ENCODE measurements at places on chromosomes 3 and 15. TPM values are rescaled to one million over a fixed set of nuclear protein-coding genes. Genes with fewer than 3 reads are reported as not detected.

- no peaks in the 10 kb centered on the region for H3K4me1 ChIP-seq
- no peaks in the 10 kb centered on the region for H3K27me3 ChIP-seq
- no peak overlapping the region for H3K27ac ChIP-seq
- H3K4me3 ChIP-seq = no peak overlapping the region
- H3K36me3 ChIP-seq = no peaks in the 10 kb centered on the region
Observed at GRCh38 chr3:183896610-183897009, 11.9 kb upstream of the PARL start.

DNA sequence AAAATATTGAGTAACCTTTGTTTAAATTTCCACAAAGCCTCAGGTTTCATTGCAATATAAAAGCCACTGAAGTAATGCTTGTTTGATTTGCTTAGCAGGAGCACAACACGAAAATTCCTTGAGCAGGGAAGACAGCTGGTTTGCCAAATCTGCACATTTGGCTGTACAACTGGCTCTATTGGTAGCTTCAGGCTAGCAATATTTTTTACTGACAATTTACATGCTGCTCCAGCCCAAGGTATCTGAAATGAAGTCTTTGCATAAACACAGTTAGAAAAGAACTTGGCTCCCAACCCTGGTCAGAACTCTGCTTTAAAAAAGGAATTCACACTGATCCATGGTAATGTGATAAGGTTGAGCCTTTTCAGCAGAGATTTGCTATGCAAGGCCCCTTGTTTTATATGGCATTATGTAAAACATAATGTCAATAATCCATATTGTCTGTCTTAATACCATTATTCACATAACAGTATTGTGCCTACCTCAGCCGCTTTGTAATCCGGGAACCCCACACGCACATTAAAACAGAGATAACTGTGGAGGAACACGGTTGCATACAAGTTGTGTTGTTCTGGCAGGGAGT is 55.7 kb upstream of the CHL1 start:
- no peak for DNase-seq
- no peak overlapping the region for H3K4me3 ChIP-seq
- no peaks in the 10 kb centered on the region for H3K4me1 ChIP-seq
- no peaks in the 10 kb centered on the region for H3K36me3 ChIP-seq
- H3K27me3 ChIP-seq = no peaks in the 10 kb centered on the region
- H3K27ac ChIP-seq = no peak overlapping the region

CAMP gene
- 0.65 TPM for total RNA-seq

XCR1 gene
- 0.17 TPM for total RNA-seq

DNA sequence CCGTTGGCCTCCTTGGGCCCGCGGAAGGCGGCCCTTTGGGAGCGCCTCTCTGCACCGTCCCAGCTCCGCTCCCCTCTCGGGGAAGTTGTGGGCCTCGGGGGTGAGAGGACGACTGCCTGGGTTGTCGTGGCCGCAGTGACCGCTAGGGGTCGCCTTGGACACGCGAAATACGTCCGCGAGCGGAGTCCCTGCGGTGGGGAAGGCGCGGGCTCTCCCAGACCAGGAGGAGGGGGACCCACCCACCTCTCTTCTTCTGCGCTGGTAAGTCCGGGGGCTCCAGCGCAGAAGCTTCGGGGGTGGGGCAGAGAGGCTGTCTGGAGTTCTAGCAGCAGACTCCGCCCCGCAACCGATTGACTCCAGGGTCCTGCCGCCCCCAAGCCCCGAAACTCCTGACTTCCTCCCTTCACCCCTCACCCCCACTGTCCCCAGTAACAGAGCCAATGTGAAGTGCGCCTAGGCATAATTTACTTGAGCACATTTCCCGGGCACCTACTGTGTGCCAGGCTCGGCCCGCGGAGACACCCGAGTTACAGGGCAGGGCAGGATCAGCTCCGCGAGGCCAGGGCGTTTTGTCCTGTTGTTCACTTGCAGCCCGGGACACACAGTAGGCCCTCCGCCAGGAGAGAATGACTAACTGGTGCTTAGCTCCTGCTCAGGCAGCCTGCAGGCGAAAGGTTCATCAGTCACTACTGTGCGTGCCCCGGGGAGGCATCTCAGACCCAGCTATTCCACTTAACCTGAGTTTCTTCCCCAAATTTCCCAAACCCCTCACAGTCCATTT is 32.8 kb downstream of the DNASE1L3 start:
- no peaks in the 10 kb centered on the region for H3K36me3 ChIP-seq
- no peak overlapping the region for H3K27ac ChIP-seq
- peak overlapping the region; percentile 53 for H3K4me3 ChIP-seq
